ENCODE measurements at places on chromosomes 6 and 20.

DNA sequence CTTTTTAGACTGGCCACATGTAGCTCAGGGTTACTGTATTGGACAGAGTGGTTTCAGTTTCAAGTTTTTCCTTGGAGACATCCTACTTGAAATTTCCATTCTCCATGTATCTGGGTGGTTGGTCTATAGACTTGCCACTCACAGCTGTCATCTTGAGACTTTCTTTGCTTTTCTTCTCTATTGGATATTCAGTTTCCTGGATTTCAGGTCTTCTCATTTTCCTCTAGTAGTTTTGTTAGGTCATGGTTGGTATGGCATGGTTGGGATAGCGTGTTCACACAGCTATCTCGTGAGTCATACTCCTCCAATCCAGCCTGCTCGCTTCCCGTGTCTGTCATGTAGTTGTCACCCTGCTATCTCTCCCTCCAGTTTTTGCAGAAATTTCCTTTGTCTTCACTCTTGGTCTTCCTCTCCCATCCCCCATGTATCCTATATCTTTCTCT is 48.3 kb downstream of the PTPN1 start:
- DNase-seq, result no peak

- DNase-seq, result no peak
Measured at GRCh38 chr20:672963-673602, 2.5 kb downstream of the SCRT2 start.

GRCh38 chr20:62253398-62253797 is 15.1 kb downstream of the OSBPL2 start:
- no peak for DNase-seq

GRCh38 chr6:71510057-71510713 is 221.6 kb downstream of the OGFRL1 start:
- no peak for DNase-seq

DNA sequence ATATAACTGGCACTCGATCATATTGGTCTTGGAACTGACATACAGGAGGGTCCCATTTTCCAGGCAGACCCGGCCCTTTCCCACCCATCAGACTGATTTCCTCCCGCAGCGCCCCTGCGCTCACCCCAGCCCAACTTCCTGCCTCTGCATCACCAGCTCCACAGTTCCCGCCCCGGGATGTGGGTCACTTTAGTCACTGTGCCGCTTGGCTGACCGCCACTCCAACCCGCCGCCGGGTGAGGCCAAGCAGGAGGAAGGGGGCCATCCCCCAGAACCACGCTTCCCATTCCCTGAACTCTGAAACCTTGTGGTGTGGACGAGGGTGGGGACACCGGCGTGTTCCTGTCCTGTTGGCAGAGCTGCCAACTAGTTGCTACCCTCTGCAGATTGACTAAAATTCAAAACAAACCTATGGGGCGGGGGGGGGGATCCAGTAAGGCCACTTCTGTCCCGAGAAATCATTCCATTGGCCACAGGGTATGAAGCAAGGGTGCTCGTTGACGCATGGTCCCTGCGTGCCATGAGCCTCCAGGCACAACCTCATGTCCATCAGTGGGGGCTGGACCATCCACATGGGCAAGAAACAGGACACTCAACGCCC is 12.3 kb downstream of the TGM2 start:
- DNase-seq, result no peak

DNA sequence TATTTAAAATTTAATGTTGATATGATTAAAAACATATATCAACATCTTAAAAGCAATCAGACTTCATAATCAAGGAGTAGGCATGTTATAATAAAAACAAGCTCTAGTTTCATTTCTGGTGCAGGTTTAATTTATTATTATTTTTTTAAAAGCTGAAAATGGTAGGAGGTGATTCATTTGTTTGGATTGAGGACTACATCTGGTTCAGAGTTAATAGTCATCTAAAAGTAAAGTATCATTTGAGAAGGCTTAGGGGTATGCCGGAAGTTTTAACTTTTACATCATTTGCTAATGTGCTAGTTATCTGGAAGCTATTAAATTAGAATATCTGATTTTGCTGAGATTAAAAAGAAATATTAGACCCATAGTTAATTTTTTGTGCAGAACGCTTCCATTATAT is 169.5 kb upstream of the LAMA2 start:
- no peak for DNase-seq

DNA sequence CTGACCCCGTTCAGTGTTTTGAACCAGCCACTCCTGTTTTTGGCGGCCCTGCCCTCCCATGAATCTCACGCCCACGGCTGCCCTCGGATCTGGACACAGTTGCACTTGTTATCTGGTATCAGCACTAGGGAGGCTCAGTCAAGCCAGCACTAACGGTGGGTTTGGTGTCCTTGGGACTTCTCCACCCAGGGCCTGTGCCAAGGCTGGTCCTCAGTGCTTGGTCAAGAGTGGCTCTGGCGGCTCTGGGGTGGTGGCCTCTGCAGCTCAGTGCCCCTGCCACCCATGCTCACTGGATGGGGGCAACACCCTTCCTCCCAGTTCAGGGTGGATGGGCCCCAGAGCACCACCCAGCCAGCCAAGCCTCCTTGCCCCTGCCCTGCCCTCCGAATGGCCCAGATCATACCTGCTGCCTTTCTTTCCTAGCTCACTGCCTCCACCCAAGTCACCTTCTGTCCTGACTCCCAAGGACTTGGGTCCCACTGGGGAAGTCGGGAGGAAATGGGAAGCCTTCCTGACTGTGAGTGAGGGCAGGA is 54.7 kb downstream of the SSR1 start:
- no peak for DNase-seq

DNA sequence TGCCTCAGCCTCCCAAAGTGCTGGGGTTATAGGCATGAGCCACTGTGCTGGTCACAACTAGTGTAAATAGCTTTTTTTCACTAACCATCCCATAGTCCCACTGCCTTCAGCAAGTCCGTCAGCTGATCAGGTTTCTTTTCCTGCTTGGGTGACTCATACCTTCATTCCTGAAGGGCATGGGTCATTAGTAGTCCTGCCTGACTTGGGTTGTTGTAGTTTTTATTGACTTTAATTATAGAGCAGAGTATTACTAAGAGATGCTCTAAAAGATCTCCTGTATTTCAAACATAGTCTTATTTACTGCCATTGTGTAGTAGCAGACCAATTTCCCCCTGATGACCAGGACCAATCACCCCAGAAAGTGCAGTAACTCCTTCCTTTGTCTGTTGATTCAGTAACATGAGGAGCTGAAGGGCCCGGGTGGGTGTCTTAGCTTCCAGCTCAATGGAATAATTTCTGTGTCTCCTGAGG is 25.8 kb downstream of the HLA-C start:
- DNase-seq, result no peak

GRCh38 chr20:25007491-25008305 is 15.1 kb upstream of the APMAP start:
- DNase-seq, result no peak

- no peak for DNase-seq
Measured at GRCh38 chr20:45768479-45768878, 23.2 kb downstream of the WFDC3 start.

GRCh38 chr6:94487371-94487770 is 1068.0 kb upstream of the EPHA7 start:
- DNase-seq, result no peak

DNA sequence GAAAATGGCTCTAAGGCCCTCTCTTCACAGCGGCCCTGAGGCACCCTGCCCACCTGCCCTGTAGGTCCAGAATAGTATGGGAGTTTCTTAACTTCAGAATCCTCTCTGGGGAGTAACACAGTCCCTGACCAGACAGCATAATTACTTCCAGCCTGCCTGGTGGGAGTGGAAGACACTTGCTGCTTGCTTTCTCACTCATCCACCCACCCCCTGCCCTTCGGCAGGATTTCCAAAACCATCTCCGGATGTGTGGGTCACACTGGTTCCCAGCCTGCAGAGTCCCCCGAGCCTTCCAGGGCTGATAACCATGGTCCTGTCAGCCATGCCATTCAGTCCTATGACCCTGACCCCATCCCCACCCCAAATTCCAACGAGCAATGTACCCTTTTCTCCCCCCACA is 5.4 kb downstream of the SLC29A1 start:
- no peak for DNase-seq

DNA sequence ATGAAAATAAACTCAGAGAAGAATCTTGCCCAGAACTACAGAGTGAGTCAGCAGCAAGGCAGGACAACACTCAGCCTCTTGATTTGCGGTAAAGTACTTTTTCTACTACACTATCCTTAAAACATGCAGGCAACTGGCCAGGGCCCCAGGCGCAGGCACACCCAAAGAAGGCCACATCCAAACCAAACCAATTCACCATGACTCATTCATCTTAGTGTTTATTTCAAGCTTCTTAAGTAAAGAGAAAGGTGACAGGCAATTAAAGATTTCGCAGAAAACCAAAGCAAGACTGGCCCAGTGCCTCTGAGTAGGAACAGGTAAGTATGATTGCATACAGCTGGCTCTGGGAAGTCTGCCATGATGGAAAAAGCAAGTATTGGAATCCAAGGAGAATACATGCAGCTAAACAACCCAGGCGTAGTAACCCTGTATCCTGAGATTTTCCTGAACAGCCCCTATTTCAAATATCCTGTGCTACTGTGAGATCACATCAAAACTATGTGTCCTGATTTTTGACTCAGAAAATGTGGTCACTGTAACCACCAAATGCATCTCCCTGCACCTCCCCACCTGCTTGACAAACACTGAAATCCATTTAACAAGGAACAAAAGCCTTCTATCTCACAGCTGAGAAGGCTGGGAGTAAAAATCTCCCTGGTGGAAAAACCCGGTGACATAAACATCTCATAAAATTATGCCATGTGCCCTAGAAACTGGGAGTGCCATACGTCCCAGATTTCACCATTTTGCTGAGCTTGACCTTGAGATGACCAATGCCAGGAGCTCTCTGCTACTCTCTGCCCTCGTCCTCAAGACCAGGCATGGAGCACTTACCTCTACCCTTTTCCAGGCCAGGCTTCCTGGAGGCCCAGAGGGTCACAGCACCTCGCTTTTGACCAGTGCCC is 12.4 kb downstream of the WFDC3 start:
- DNase-seq, result no peak

DNA sequence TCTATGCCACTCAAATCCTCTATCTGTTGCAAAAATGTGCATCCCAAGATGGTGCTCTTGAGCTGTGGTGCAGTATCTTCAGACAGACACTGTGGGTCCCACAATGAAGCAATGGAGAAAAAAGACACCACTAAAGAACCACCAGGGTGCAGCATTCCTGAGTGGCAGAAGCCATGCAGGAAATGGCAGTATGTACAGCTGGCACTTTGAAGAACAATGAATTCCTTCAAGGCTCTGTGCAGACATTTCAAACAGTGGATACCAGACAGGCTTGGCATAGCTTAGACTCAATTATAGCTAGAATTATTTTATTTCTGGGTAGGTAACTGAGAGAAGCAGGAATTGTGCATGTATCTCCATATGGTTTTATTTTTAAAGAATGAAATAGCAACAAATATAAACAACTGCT is 24.0 kb upstream of the HDAC2 start:
- DNase-seq, result no peak

GRCh38 chr6:56772737-56773184 is 130.1 kb upstream of the DST start:
- DNase-seq, result no peak

GRCh38 chr6:15252195-15252594 is 6.3 kb downstream of the JARID2 start:
- DNase-seq, result no peak

DNA sequence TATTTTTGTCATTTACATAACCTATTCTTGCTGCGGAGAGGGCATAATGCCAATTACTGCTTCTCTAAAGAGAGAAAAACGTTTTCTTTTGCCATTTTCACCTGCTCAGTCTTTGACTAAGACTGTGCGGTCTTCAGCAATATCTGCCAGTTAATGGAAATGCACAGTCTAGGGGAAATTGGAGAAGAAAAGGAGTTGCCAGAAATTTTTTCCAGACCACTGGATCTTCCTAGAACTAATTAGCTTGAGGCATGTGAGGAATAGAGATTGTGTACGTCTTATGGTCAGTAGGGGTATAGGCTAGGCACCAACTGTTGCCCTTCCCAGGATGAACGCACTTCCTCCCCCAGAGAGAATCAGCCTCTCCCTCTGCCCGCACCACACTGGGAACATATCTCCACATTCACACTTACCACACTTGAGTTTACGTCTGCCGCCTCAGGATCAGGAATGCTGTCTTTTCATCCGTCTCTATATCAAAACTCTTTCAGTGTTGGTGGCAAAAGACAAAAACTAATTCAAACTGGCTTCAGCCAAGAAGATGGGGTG is 67.9 kb upstream of the E2F3 start:
- DNase-seq, result no peak

DNA sequence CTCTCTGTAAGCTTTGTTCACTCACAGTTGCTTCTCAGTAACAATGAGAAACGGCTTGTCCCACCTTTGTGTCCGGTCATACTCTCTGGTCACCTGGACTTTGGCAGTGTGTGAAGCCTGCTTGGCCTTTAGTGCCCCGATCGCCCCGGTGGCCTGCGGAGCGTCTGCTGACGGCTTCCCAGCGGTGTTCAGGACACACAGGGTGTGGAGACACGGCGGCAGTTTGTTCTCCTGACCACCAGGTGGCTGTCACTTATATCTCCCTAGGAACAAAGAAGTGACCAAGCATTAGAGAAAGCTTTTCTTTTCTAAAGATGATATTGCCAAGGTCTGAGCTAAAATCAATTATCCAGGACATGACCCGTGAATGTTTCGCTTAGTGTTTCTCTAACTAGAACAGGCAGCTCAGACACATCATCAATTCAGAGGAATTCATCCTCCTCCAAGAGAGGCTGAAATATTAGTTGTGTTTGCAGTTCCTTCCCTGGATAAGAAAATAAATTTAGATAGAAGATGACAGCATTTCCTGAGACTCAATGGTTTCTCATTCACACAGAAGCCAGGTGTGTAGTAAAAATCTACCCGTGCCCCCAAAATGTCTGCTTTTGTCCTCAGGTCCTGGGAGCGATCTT is 167.4 kb upstream of the THBS2 start:
- DNase-seq, result no peak

- no peak for DNase-seq
Measured at GRCh38 chr6:35368038-35368887, 25.9 kb downstream of the PPARD start.

DNA sequence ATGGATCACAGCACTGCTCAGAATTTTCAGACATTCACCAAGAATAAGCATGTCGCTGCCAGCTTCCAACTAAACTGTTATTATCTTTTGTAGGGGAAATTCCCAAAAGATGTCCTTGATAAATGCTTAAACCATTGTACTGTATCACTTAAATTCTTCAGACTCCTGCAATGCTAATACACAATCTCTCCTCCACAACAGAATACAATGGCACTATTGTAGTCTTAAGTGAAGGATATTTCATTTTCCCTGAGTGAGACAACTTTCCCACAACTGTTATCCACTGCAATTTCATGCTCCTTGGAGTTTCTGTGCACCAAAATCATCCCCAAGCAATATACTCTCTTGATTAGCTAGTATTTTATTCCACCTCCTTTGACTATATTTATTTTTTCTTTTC is 189.7 kb downstream of the COL9A1 start:
- no peak for DNase-seq

GRCh38 chr20:21515300-21516179 is 1.7 kb upstream of the NKX2-2 start:
- no peak for DNase-seq

DNA sequence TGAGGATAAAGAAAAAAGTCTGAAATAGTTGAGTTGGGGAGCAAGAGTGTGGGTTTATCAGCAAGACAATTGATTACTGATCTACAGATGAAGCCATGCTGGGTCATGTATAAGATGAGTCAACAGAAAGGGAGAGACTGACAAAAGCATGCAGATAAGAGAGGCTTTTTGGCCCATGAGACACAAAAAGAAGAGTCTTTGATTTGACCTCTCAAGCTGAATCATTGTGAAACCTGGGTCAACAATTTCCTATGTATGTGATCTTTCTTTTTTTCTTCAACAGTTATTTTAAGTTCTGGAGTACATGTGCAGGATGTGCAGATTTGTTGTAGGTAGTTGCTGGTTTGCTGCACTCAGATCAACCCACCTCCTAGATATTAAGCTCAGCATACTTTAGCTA is 15.9 kb downstream of the RIMS1 start:
- no peak for DNase-seq

All from activated CD4-positive, alpha-beta T cell treated with anti-CD3 and anti-CD28 coated beads, Interleukin-2, amount 50 U/mL, for 24 hours (primary cell).